ENCODE measurements at places on chromosomes 3 and 15.

DNA sequence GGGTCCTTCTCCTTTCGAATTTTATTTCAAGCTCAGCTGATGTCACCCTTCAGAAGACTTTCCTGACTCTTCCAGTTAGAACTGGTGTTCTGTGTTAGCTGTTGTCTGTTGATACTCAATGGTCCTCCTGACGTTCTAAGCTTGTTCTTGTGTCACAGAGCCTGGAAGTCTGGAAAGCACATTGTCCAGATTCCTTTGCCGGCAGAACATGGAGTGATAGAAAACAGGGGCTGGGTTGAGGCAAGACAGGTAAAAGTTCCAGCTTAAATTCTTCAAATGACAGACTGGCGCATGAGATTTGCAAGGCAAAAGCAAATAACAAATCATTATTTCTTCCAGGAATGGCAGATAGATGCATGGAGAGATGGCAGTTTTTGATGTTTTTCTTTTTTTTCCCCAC, 102.0 kb upstream of the CLSTN2 start:
- no peak for DNase-seq

DNA sequence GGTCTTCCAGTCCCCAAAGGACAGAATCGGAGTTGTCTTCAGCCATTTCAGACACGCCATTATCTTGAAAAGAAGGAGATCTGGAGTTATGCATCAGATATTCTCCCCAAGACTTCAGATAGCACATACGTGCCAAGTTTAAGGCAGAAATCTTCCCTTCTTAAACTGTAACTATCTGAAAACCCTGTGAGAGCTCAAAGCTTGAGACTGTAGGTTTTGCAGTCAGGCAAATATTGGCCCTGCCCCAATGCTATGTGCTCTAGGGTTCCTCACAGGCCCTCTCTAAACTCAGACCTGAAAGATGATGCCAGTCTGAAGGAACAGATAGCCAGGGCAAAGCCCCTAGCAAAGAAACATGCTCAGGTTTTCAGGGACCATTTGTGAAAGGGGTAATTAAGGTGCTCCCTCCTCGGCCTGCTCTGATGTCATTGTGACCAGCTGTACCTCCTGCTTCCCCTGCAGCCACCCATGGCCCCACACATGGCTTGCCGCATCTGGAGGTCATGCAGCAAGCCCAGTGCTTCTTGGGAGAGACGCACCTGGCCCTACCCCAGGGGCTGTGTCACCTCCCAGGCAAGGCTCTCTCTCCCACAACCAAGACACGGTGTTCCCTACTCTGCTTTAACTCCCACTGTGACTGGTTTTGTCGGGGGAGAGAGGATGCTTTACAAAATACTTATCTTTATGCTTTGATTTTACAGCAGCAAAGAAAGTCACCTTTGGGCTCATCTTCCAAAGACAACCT, 53.4 kb upstream of the POMGNT2 start:
- DNase-seq = no peak

DNA sequence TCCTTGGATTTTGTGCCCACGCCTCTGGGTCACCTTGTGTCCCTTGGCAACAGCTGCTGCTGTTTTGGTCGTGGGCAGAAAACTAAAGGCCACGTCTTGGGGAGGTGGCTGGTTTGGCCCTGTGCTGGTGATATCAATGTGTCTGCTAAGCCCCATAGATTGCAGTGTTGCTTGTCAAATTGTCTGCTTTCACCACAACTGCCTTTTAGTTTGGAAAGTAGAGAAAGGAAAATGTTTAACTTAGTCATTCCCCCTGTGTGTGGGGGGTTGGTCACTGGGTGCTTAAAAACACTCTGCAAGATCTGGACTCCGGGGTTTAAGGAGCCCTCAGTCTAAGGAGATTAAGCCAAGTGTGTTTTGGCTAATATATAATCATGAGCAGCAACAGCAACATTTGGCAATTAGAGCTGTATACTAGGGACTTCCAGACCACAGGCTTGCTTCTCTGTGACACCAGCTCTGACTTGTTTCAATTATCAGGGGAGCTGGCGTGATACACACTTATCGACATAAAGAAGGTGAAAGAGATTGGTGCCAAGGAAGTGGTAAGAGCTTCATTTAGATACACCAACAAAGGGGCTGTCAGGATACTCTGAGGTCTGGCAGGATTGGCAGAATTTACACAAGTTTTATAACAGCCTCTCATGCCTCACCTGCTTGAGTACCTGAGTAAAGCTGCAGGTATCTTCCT, 3.5 kb downstream of the SMAD3 start:
- no peak for DNase-seq

- no peak for DNase-seq
These were observed 8.7 kb downstream of the ZDHHC19 start for GRCh38 chr3:196202516-196202970.

DNA sequence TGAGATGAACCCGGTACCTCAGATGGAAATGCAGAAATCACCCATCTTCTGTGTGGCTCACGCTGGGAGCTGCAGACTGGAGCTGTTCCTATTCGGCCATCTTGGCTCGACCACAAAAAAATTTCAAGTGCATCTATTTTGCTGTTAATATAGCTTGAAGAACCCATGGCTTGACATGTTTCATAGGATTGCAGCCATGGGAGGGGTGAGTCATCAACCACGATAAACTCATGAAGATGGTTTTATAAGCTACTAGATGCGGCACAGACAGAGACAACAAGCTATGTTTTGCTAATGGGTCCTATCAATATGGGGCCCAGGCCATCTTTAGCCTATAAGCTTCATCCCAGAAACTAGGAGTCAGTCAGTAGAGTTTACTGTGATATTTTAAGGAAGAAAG, 100.4 kb upstream of the PHLDB2 start:
- no peak for DNase-seq
